Effector CD4-positive, alpha-beta T cell (primary cell): ENCODE measurements at places on chromosomes 6 and 20.

GRCh38 chr6:168103050-168103830 lies 24.2 kb upstream of the FRMD1 start:
- DNase-seq = no peak

- DNase-seq = peak; percentile 55
Observed at GRCh38 chr20:38221119-38221589, 39.4 kb downstream of the KIAA1755 start.

GRCh38 chr6:167317172-167317571 lies 7.7 kb upstream of the TTLL2 start:
- no peak for DNase-seq

- DNase-seq = no peak
Observed at GRCh38 chr6:11050731-11051130, 6.6 kb upstream of the ELOVL2 start.

DNA sequence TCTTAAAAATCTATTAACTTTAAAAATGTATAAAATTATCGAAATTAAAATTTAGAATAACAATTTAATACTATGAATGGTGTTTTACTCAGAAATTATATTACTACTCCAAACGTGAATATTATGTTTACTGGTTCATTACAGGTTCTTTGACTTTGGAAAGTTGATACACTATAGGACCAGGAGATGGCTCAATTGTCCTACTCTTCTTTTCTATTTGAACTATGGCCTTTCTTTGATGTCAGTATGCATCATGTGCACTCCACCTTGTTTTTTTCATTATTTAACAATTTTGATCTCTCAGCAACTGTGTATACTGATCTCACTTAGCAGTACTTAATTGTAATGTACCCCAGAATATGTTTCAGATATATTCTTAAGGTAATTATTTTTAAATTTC lies 391.5 kb upstream of the MANEA start:
- DNase-seq = no peak

- DNase-seq = no peak
Observed at GRCh38 chr6:131000544-131000943, 62.5 kb downstream of the EPB41L2 start.

- DNase-seq = peak; percentile 54
Observed at GRCh38 chr20:23889775-23890187, 10.2 kb upstream of the CST5 start.

GRCh38 chr20:2469991-2470422 lies 582 bp downstream of the SNRPB start:
- DNase-seq = peak; percentile 48

DNA sequence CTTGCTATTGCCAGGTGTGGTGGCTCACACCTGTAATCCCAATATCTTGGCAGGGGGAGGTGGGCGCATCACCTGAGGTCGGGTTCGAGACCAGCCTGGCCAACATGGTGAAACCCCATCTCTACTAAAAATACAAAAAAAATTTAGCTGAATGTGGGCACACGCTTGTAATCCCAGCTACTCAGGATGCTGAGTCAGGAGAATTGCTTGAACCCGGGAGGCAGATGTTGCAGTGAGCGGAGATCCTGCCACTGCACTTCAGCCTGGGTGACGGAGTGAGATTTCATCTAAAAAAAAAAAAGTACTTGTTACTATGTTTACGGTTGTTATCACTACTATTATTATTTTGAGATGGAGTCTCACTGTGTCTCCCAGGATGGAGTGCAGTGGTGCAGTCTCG lies 3.0 kb downstream of the PPT2 start:
- no peak for DNase-seq

DNA sequence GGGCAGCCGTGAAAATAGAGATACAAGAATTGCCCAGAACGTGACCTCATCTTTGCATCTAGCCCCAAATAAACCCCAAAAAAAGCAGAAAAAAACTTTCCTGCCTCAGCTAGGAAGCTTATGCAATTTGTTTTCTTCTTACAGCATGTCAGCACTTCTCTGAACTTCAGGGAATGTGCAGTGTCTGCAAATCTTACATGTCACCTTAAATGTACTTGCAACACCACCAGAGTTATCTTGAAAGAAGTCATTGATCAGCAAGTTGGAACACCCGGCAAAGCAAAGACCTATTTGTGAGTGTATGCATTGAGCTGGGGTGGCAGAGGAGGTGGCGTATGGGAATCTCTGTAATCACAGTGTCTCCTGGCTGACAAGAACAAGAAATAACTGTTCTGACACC lies 123.4 kb downstream of the PKHD1 start:
- no peak for DNase-seq

- no peak for DNase-seq
Observed at GRCh38 chr20:50690650-50691572, at the start of gene RIPOR3. TSS of gene RIPOR3 (minus strand) at chr20:50691542. CDS start at chr20:50691128, 414 bp downstream.

- DNase-seq = no peak
Observed at GRCh38 chr6:47111685-47112084, 69.6 kb upstream of the ADGRF1 start.

DNA sequence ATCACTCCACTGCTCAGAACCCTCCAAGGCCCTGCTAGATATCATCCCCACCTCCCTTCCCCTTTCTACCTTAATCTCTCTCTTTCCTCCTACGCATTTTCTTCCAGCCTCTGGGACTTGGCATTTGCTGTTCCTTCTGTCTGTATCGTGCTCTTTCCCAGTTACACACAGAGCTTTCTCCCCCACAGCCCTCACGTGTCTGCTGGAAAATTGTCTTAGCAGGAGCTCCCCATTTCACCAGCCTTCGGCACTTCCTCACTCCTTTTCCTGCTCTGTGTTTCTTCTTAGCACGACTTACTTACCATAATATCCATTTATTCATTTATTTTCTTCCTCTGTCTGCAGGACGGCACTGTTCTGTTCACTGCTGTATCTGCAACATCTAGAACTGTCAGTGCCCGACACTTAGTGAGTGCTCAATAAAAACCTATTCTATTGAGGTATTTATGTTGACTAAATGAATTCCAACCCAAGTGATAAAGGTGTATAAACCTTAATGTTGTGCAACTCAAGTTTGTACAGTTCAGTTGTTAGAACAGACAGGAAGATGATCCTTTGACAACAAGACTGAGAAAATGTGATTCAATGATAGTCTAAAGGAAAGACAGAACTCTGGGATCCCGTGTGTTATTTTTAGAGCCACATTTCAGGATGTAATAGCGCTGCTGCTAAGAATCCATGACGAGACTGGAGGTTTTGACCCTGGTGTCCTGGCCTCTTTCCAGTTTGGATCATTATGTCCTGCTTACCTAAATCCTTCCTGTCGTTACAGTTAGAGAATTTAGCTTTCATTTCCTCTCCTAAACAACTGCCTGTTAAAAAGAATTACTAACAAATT lies 170.1 kb upstream of the LAMP5 start:
- no peak for DNase-seq

DNA sequence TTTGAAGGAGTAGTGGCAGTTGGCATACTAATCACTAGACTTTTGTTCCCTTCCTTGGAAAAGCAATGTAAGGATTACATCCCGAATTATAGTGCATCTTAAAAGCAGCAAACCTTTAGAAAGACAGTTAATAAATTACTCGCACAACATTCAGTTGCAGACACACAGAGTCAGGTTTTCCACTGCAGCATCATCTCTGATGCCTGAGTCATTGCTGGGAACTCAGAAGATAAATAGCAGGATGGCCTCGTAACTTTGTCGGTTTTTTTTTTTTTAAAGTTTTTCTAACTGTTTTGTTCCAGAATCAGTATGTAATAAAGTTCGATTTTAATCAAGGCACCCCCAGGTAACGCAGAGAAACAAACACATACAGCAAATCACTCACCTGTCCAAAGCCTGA lies 34.3 kb downstream of the GJA10 start:
- DNase-seq = no peak

DNA sequence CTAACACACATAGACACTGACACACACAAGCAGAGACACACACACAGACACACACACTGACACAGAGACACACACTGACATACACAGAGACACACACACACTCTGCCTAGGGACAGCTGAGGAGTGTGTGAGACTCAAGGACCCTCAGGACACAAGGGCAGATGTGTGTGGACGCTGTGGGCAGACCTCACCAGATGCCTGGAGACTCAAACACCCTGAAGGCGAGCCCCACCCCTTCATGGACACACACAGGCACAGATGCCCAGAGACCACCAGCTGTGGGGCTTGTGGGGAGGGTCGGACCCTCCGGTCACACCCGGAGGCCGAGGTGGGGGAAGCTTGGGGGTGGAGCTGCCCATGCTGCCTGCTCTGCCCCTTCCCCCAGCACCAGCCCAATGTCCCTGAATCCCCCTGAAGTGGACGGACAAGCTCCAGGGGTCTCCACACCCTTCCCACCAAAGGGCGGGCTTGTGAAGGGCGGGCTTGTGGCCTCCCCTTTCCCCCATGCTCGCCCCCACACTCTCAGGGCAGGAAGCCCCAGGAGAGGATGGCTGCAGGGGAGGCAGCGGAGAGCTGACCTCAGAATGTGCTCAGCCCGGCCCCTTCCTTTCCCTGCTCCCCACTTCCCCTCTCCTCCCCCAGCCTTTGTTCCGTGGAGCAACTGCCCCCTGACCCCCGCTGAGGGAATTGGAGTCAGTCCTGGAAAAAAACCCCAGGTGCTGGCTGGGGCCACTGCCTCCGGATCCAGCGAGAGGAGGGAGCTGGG lies 13.9 kb upstream of the ABHD16B start:
- no peak for DNase-seq
